ENCODE measurements at places on chromosomes 16 and 17.

DNA sequence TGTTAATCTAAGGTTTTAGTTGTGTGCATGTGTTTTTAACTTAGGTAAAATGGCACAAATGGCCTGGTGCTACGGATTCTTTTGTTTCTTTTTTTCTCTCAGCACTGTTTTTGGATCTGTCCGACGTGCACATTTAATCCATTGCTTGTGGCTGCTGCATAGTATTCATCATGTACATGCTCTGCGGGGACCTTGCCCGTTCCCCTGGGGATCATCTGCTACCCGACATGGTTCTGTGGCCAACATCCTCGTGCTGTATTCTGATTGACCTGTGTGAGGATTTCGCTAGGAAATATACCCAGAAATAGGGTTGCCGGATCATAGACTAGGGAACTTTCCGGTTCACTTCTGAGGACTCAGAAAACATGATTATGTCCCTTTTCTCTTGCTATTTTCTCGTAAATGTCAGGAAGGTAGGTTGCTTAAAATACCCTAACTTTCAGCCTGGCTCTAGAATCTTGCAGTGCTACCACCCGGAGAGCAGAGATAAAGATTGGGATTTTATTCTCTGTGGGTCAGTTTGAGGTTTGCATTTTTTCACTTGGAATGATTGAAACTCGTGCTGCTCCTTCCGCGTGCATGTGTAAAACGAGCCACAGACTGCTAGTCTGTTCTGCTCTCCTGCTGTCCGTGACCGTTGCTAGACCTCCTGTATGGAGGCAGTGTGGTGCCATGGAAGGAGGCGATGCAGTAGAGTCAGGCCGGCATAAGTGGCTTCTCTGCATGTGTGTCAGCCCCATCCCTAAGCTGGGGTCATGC is 42.9 kb downstream of the LDHD start:
- DNase-seq, result no peak

DNA sequence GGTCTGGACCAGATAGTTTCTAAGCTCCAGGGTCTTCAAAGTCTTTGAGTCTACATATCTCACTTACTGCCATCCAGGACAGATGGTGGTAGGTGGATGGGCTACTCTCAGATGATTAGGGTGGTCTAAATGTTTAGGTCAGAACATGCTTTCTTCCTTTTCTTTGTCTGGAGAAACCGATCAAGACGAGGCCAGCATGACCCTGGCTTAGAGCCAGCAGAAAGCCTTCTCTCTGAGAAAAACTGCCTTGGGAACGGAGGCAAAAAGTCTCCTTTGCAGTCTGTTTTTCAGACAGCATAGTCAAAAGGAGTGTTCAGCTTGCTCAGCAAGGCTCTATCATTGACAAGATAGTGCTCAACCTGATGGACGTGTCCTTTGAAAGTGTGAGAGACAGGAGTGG is 48.8 kb downstream of the SPACA3 start:
- DNase-seq, result no peak

DNA sequence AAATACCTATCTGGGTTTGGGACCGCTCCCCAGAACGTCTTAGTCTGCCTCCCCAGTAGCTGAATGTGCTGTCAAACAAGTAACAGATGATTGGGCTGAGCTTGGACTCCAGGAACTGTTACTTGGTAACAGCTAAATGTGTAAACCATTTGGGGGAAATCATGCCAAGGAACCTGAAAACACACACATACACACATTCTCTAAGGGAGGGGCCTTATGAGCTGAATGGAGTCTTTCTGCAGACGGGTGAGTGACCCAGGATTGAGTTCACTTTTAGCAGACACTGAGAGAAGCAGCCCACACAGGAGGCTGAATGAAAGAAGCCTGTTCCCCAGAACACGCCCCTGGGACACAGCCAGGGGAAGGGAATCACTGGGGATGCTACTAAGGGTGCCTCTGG is 1.6 kb downstream of the ACLY start:
- DNase-seq, result peak; percentile 70

- DNase-seq, result no peak
These were observed 4.9 kb downstream of the IRX6 start for GRCh38 chr16:55328611-55329569.

DNA sequence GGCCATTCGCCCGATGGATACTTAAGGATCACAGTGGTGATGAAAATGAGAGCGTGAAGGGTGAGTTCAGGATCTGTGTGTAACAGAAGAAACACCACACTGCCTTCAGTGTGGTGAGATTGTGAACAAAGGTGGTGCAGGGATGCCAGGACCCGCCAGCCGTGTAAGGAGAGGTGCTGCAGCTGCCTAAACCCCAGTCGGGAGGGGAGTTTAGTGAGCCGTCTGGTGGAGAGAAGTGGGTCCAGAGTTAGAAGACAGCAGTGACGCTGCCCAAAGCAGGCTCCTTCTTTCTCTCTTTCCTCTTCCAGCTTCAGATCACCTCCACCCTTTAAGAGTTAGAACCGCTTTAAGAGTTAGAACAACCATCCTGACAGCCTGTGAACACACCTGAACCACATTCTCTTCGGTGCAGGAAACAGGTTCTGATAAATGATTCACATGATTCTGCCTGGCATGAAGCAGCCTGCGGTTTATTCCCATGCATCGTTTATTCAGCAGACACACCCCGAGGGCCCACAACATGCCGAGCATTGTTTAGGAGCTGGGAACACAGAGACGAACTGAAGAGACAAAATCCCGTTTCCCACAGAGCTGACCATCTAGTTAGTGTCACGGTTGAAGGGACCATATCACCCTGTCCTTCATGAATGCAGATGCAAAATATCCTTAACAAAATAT is 84.0 kb upstream of the DNAH17 start:
- no peak for DNase-seq

DNA sequence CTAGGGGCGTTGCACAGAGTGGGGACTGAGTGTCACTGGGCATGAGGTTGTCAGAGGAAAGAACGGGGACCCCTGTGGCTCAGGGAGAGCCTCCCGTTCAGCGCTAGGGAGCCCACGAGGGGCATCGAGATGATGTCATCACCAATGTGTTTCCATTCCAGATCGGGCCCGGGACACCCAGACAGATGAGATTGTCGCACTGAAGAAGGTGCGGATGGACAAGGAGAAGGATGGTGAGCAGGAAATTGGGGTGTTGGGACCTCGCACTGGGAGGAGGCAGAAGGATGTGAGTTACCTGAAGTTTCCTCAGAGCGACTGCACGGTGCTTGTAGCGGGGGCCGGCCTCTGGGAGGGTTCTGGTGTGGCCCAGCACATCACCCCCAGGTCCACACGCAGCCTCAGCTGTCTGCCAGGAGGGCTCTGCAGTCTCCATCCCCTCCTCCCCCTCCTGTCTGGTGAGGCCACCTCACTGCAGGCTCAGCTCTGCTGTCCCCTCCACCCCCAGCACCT is 4.0 kb downstream of the CDK10 start:
- DNase-seq, result no peak

GRCh38 chr17:59107306-59107670 is 608 bp upstream of the TRIM37 start:
- DNase-seq, result no peak

DNA sequence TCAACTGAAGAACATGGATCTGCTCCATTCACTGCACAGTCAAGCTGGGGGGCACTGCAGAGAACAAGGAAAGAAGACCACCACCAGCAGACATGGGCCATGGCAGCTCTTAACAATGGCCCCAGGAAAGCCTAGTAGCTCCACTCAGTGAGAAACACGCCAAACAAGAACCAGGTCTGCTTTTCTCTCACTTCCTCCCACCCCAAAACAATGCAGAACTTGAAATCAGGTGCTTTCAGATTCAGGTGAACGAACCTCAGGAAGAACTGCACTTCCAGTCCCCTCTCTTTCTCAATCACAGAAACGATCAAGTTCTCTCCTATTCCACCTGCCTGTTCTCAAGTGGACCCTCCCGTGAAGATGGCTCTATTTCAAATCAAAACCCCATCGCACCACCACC is 155.6 kb downstream of the GRIN2A start:
- DNase-seq, result no peak

GRCh38 chr17:4948931-4949320 is 596 bp upstream of the PFN1 start:
- peak; percentile 94 for DNase-seq

- DNase-seq, result peak; percentile 48
These were observed 24.4 kb downstream of the SREBF1 start for GRCh38 chr17:17812211-17813054.

- DNase-seq, result no peak
These were observed 2.7 kb downstream of the ASGR2 start for GRCh38 chr17:7111784-7112509.

DNA sequence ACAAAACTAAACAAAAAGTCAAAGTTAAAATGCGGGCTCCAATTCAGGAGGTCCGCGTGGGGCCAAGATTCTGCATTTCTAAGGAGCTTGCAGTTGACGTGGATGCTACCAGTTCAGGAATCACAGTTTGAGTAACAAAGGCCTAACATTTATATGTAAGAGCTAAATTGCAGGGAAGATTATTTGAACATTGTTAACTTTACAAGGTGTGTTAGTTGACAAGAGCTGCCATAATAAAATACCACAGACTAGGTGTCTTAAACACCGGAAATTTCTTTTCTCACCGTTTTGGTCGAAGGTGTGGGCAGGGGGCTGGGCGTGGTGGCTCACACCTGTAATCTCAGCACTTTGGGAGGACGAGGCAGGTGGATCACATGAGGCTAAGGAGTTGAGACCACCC is 24.8 kb upstream of the CMIP start:
- no peak for DNase-seq

DNA sequence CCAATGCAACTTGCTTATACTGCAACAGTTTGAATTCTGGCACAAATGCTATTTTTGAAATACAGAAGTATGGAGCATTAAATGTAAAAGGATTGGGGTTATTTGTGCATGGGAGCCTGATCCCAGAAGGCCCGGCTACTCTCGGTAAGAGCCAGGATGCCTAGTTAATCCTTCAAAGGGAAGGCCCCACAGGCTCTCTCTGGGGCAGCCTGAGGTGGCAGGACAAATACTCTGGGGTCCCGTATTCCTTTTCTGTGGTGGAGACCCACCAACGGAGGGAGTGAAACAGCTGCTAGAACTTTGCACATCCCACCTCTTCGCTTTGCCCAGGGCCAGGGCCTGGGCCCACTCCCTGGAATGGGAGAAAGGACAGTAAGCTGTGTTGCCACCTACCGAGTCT is 30.4 kb downstream of the ERN1 start:
- no peak for DNase-seq

DNA sequence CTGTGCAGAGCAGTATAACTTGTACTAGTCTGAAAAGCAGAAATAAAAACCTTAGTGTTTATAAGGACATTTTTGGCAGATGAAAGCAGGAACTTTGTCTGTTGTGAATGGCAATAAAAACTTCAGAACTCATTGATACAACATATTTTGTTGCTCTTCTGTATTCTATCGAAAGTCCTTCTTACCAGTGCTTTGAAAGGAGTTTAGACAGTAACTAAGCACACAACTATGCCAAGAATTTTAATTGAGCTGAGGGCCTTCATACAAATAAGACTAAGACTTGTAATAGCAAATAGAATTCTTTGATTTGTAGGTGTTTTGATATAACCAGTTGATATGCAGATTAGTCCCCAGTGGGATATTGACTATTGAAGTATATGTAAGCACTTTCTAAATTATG is 308.4 kb downstream of the ZFHX3 start:
- DNase-seq, result peak; percentile 72

DNA sequence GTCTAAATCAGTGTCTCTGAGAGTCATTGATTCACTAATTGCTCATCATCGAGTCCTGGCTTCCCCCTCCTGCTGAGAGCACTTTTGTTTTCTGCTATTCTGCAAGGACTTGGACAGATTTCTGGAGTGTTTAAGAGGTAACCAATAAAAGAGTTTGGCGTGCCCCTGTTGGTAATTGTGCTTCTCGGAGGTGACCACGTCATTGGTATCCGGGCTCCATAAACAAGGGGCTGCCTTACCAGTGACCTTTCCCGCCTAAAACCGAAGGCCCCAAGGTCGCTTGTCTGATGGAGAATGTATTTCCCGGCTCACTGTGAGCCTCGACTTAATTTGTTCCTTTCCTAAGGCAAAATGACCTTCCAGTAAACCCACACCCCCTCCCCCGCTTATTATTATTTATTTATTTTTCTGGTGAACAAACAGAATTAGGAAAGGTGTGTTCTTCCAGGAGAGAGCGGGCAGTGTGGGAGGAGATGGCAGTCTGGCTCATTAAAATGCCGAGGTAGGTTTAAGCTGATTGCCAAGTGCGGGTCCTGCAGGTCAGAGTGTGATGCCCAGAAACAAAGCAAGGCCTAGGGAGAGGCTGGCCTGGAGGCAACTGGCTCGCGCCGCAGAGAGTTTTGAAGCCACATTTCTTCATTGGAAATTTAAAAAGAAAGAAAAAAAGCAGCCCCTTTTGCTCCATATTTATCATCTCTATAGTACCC is 30.2 kb downstream of the MSI2 start:
- no peak for DNase-seq

- DNase-seq, result no peak
These were observed 73.2 kb upstream of the CIBAR2 start for GRCh38 chr16:85185303-85186100.

GRCh38 chr16:77166726-77167125 is 24.3 kb upstream of the MON1B start:
- no peak for DNase-seq

- no peak for DNase-seq
These were observed 9.7 kb upstream of the ITGB3 start for GRCh38 chr17:47243737-47244598.

GRCh38 chr16:9048302-9048700 is 43.1 kb upstream of the HAPSTR1 start:
- DNase-seq, result no peak

GRCh38 chr16:31427441-31428278 is 500 bp downstream of the COX6A2 start:
- peak; percentile 39 for DNase-seq

- DNase-seq, result peak; percentile 62
These were observed 107.9 kb downstream of the SMG6 start for GRCh38 chr17:2195729-2196128.

DNA sequence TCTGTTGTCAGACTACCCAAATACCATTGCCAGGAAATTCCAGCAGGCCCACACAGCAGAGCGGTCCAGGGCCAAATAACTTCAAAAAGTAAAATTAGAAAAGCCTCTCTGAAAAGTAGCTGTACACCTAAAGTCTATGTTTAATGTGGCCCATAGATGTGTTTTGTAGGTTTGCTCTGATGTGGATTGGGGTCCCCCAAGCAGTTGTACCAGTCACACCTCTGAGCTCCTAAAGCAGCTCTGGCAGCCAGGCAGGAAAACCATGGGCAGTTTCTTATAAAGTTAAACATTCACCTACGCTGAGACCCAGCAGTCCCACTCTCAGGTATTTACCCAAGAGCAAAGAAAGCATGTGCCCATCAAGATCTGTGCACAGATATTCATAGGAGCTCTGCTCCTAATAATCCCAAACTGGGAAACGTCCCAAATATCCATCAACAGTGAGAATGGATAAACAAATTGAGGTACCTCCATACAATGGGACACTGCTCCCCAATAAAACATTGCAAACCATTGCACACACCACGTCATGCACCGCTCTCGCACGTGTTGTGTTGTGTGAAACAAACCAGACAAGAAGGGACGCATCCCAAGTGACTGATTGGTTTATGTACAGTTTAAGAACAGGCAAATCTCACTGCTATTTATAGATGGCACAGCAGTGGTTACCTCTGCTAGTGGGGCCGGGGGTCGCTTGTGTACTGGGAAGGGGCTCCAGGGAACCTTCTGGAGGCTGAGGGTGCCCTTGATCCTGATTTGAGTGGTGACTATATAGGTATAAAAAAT is 15.8 kb upstream of the PRM1 start:
- no peak for DNase-seq
